ENCODE measurements at places on chromosomes 7 and 10. TPM values are rescaled to one million over a fixed set of nuclear protein-coding genes. Genes with fewer than 3 reads are reported as not detected.

DNA sequence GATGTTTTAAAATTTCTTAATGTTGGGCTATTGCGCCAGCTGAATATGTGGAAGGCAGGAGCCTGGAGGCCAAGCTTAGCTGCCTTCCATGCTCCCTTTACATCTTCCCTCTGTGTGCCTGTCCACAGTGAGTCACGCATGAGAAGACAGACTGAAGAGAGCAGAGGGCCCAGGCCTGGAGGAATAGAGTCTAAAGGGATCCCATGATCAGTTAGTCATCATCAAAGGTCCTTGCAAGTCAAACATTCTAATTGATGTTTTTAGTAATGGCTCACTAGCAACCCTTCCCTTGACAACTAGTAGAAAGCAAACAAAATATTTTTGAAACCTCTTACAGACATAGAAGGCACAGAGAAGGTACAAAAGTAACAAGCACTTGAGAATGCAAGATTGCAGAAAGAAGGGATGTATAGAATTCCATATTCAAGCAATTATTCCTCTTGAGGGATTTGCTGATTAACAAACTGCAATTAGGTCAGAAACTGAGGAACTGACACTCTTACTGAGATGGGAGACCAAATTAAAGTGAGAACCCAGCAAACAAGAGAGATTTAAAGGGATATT, 30.7 kb upstream of the APBB1IP start:
- H3K36me3 ChIP-seq, result no peaks in the 10 kb centered on the region
- no peaks in the 10 kb centered on the region for H3K4me1 ChIP-seq
- H3K4me3 ChIP-seq, result no peak overlapping the region
- no peaks in the 10 kb centered on the region for H3K27me3 ChIP-seq

DNA sequence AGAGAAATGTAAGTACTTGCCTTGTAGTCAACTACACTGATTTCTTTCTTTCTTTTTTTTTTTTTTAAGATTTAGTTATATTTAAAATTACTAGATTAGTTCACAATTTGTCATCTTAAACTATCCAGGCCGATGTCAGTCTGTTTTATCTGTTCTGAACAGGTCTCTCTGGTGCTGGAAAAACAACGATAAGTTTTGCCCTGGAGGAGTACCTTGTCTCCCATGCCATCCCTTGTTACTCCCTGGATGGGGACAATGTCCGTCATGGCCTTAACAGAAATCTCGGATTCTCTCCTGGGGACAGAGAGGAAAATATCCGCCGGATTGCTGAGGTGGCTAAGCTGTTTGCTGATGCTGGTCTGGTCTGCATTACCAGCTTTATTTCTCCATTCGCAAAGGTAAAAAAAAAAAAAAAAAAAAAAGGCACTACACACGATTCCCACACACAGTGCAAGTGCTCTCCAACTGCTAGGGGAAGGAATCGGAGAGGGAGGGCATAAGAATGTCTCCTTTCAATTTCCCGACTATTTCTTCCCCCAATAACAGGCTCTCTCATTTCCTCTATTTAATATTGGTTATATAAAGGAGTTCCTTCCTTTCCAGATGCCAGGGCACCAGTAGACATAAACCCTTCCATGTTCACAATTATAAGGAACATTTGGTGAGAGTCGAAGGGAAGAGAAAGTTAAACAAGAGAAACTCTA, 53.4 kb downstream of the PAPSS2 start:
- no peaks in the 10 kb centered on the region for H3K4me1 ChIP-seq
- H3K36me3 ChIP-seq, result peaks cover 52% of the 10 kb centered on the region
- H3K27me3 ChIP-seq, result no peaks in the 10 kb centered on the region
- DNase-seq, result no peak
- no peak overlapping the region for H3K27ac ChIP-seq

Gene GIMAP1
- not detected for total RNA-seq

DNA sequence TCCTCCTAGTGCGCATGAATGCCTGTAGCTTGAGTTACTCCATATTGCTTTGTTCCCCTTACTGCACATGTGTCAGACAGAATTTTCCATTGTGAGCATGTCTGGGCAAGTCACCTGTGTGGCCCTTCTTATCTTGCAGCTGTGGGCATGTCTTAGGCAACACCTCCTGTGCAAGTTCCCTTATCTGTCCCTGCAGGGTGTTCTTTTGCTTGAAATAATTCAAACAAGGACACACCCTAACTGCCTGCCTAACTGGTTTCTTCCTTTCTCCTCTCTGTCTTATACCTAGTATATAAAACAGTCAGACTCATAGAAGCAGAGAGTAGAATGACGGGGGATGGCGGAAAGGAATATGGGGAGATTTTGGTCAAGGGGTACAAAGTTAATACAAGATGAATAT, 421.1 kb upstream of the SORCS1 start:
- DNase-seq, result no peak
- H3K4me3 ChIP-seq, result no peak overlapping the region
- no peak overlapping the region for H3K27ac ChIP-seq
- no peaks in the 10 kb centered on the region for H3K4me1 ChIP-seq
- no peaks in the 10 kb centered on the region for H3K36me3 ChIP-seq

DNA sequence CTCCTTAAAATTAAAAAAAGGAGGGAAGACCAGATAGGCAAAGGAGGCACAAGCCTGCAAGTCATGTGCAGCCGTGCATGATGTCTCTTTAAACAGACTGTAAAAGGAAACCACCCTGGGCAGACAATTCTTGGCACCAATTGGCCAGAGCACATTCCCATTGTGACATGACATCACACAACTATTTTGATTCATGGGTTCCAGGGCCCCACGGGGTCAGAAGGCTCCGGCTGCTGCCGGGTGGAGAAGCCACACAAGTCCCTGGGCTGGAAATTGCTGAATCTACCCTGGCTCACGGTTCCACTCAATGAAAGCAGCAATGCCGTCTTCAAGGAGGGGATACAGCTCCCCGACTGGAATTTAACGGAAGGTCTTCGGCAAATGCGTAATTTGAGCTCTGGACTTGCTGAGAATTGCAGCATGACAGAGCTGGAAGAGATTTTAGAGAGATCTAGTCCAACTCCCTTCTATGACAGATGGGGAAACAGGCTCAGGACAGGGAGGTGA, 140.5 kb downstream of the PRKAG2 start:
- no peaks in the 10 kb centered on the region for H3K36me3 ChIP-seq
- H3K4me3 ChIP-seq, result peak overlapping the region; percentile 49
- H3K27ac ChIP-seq, result peak overlapping the region; percentile 83
- DNase-seq, result peak; percentile 92

- no peaks in the 10 kb centered on the region for H3K27me3 ChIP-seq
- H3K27ac ChIP-seq, result no peak overlapping the region
- H3K36me3 ChIP-seq, result no peaks in the 10 kb centered on the region
- H3K4me3 ChIP-seq, result no peak overlapping the region
These were observed 19.1 kb upstream of the AKR1B1 start for GRCh38 chr7:134477954-134478353.

DNA sequence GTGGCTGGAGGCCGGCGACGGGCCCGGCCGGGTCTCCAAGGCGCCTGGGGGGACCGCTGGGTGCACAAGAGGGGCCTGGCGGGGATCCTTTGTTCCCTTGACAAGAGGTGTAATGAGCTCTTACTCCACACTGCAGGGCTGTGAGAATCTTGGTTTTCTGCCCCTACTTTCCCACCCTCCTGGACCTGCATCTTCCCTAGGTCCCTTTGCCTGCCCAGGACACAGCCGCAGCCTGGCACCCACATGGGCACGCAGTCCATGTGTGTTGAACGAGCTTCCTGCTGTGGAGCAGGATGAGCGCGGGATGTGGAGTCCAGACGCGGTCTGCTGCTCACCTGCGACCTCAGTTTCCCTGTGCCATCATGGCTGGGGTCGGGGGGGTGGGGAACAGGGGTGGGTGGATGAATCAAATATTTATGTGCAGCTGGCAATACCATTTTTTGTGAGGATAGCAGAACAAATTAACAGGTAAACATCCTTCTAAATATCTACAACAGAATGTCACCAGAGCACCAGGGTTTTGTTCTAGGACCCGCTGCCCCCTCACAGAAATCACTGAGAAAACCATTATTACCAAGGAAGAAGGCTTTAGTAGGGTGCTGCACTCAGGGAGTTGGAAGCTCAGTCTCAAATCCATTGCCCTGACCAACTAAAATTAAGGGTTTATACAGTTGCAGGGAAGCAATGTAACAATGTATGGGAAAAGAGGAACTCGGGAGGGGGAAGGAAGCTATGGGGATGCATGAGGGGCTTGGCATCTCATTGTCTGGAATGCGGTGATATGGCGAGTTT, 474 bp upstream of the NSMCE4A start:
- peaks cover 6% of the 10 kb centered on the region for H3K4me1 ChIP-seq
- DNase-seq, result no peak
- H3K27me3 ChIP-seq, result no peaks in the 10 kb centered on the region
- H3K4me3 ChIP-seq, result peak overlapping the region; percentile 78
- no peaks in the 10 kb centered on the region for H3K36me3 ChIP-seq

- no peaks in the 10 kb centered on the region for H3K27me3 ChIP-seq
- DNase-seq, result no peak
- peaks cover 5% of the 10 kb centered on the region for H3K36me3 ChIP-seq
- H3K27ac ChIP-seq, result no peak overlapping the region
- no peak overlapping the region for H3K4me3 ChIP-seq
These were observed 15.0 kb upstream of the MCM10 start for GRCh38 chr10:13146379-13146778.

- H3K36me3 ChIP-seq, result no peaks in the 10 kb centered on the region
- H3K27me3 ChIP-seq, result no peaks in the 10 kb centered on the region
- no peak overlapping the region for H3K4me3 ChIP-seq
- H3K27ac ChIP-seq, result no peak overlapping the region
- H3K4me1 ChIP-seq, result no peaks in the 10 kb centered on the region
These were observed 63.7 kb downstream of the TSPAN12 start for GRCh38 chr7:120794106-120794729.

GRCh38 chr10:114548662-114549061, 109.4 kb downstream of the ABLIM1 start:
- peak; percentile 26 for DNase-seq
- peaks cover 2% of the 10 kb centered on the region for H3K27me3 ChIP-seq
- H3K4me1 ChIP-seq, result peaks cover 8% of the 10 kb centered on the region
- no peak overlapping the region for H3K27ac ChIP-seq
- H3K36me3 ChIP-seq, result no peaks in the 10 kb centered on the region

- no peak overlapping the region for H3K27ac ChIP-seq
- DNase-seq, result no peak
- H3K4me1 ChIP-seq, result peaks cover 7% of the 10 kb centered on the region
These were observed 170.5 kb upstream of the MEOX2 start for GRCh38 chr7:15857026-15857425.

DNA sequence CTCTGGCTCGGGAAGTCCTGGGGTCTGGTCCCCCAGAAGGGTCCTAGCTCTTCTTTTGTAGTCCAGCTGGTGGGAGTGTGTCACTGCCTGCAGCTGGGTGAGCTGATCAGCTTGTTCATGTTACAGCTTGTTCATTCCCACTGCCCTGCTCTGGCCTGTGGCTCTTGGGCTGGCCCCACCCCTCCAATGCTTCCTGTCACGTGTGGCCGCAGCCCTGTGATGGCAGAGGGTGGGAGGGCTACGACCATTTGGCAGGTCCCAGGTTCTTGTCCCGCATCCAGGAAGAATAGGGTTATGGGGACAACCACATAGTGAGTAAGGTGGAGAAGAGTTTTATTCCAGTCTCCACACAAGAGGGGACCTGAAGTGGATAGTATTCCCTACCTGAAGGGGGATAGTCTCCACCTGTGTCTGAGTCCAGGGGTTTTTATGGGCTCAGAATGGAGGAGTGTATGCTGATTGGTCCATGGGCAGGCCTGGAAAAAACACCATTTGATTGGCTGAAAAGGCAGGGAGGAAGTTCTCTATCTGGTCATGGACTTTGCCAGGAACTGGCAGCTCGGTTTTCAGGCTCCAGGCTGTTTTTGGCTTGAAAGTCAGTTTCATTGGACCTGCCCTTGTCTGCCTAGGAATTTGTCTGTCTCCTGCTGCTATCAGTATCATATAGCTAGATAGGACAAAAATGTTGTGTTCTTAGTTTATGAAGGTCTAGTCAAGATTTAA, 13.1 kb downstream of the SDHAF3 start:
- no peak overlapping the region for H3K4me3 ChIP-seq
- H3K27me3 ChIP-seq, result no peaks in the 10 kb centered on the region
- H3K27ac ChIP-seq, result no peak overlapping the region
- no peaks in the 10 kb centered on the region for H3K36me3 ChIP-seq
- no peaks in the 10 kb centered on the region for H3K4me1 ChIP-seq

GRCh38 chr7:133501771-133502170, 248.9 kb downstream of the EXOC4 start:
- DNase-seq, result no peak
- no peak overlapping the region for H3K4me3 ChIP-seq
- H3K27ac ChIP-seq, result no peak overlapping the region
- H3K27me3 ChIP-seq, result no peaks in the 10 kb centered on the region

DNA sequence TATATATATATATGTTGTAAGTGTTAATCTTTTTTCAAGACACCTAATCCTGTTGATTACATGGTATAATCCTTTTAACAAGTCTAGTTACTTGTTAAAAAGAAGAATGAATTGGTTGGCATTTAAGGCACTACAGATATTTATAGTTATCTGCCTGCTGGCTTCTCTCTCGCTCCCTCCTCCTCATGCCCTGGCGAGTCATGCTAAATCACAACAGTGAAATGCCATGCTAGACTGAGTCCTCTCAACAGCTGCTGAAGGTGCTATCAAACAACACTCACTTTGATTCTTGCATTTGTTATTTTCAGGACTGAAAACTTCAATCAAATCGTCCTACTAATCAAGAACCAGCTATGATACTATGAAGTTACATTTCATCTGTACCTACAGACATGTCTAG, 15.4 kb downstream of the NRAP start:
- H3K4me3 ChIP-seq, result no peak overlapping the region
- H3K36me3 ChIP-seq, result no peaks in the 10 kb centered on the region
- H3K4me1 ChIP-seq, result peaks cover 11% of the 10 kb centered on the region
- H3K27ac ChIP-seq, result no peak overlapping the region
- peak; percentile 4 for DNase-seq

Gene ABCB4
- 0.36 TPM for total RNA-seq

DNA sequence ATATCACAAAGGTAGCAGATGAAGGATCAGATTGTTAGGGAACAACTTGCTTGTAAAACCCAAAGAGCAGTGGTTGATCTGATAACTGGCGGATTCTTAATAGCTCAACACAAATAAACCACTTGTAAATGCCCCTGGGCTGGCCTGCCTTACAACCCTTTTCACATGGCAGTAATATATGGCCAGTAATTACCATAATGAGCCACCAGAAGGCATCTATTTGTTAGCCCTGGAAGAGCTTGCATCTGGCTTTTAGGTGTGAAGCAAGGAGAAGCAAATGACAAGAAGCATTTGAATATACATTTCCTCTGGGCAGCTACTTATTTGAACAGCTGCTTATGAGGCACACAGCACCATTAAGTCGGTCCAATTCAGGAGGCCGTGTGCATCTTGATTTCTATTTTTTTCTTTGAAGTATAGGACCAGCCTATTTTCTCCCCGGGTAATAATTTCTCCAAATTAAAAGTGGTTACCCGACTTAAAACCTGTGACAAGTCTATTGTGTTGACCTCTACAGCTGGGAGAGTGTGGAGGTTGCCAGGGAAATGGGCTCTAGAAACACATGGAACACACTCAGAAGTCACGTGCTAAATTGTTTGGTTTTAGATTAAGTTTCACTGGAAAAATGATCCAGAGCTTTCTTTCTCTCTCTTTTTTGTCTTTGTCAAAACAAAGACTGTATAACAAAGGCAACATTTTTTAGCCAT, 113.4 kb downstream of the SEM1 start:
- no peaks in the 10 kb centered on the region for H3K4me1 ChIP-seq
- H3K36me3 ChIP-seq, result no peaks in the 10 kb centered on the region
- H3K4me3 ChIP-seq, result no peak overlapping the region
- H3K27me3 ChIP-seq, result no peaks in the 10 kb centered on the region
- H3K27ac ChIP-seq, result no peak overlapping the region
- DNase-seq, result no peak

Gene PPP1R3A
- not detected for total RNA-seq

GRCh38 chr7:16657656-16658279, 11.8 kb downstream of the BZW2 start:
- peak; percentile 76 for DNase-seq
- peaks cover 15% of the 10 kb centered on the region for H3K4me1 ChIP-seq
- H3K36me3 ChIP-seq, result no peaks in the 10 kb centered on the region
- H3K4me3 ChIP-seq, result no peak overlapping the region
- H3K27me3 ChIP-seq, result no peaks in the 10 kb centered on the region
